ENCODE measurements at places on chromosomes 4 and X. TPM values are rescaled to one million over a fixed set of nuclear protein-coding genes. Genes with fewer than 3 reads are reported as not detected.

DNA sequence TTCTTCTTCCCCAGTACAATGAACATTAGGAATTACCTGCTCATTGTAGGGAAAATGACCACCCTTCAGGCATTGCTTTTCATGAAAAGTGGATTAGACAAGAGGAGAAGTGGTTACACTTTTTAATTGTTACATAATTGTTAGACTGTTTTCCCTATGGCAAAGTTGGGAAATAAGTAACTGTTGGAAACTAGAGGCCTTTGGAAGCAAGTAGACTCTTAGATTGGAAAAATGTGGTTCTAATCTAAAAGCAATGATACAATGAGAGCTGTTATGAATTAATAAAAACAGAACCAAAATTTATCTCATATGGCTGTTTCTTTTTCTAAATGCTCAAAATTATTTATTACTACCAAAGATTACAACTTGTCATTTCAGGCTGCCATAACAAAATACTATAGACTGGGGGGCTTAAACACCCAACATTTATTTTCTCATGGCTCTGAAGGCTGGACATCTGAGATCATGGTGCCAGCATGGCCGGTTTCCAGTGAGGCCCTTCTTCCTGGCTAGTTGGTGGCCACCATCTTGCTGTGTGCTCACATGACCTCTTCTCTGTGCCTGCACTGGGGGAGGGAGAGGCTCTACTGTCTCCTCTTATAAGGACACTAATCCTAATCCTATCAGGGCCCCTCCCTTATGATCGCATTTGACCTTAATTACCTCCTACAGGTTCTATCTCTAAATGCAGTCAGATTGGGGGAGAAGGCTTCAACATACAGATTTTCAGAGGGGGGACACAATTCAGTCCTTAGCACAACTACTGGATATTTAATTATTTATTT lies 12.5 kb downstream of the CC2D2A start:
- peak; percentile 20 for DNase-seq

DNA sequence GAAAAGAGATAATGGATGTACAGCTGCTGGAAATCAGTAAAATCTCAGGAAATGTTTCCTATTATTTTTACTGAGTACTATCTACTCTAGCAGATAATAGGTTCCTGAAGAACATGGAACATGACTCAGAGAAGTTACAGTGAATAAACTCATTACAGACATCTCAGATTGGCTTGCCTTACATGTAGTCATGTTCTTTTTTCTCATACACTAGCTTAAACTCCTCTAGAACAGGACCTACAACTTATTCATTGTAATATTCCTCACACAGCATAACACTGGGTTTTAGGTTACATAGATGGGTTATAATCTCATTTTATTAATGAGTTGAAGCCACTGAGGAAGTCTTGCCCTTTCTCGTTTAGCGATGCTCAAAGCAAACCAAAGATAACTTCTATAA lies 86.9 kb upstream of the BMP2K start:
- peak; percentile 33 for DNase-seq

DNA sequence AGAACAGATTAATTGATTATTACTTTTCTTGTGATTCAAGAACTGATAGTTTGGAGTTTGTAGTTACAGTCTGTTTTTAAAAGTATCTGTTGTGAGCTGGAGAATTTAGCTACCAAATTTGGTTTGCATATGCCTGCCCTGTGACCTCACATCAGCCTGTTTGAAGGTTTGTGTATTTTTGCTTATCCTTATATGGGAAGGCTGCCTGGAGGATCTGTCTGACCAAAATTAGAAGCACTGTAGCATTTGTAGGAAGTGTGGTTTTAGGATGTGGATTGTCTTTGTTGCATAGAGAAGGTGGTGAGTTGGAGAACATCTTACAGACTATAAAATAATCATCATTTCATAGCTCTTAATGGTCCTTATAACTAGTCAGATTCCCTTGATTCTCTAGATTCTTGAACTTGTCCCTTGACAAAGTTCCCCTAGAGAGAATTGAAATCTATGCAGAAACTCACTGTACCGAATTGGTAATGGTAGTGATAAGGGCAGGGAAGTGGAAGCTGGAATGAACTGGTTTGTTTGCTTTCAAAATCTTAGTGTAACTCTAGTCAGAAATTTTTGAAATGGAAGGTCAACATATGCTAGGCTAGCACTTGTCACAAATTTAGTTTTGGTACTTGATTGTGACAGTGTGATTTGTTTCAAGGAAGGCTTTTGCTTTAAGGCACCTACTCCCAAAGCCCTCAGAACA lies 57.3 kb downstream of the SH3BGRL start:
- peak; percentile 48 for DNase-seq

DNA sequence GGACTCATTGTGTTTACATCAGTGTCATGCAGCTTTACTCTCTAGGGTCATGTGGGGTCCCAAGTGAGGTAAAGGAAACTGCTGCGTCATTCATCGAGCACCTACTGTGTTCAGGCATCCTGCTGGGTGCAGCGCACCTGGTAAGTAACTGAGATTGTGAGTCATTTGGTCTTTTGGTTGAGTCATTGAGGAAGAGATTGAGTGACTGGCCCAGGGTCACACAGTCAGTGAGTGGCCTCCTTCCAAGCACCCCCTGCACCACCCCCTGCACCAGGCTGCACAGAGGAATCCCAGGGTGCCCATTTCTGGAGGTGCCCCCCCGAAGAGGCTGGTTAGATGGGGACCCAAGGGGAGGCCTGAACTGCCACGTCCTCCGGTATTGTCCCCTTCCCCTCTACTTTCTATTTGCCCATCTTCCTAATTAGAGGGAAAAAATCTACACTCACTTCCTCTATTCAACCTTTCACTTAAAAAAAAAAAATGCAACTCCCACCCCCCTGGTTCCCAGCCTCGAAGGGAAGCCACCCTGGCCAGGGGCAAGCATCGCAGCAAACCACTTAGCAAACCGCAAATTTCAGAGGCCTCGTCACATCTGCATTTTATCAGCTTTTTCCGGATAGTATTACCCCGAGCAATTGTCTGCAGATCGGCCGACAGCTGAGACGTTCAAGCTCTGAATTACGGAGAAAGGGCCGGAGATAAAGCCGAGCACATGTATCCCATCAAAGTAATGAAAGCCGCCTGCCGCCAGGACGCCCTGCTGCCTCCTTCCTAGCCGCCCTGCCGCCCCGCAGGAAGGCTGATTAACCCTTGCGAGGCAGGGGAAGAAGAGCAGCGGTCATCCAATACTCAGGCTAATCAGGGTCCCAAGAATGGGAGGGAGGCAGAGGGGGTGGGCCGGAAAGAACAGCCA lies 96.3 kb upstream of the MSX1 start:
- DNase-seq: peak; percentile 76

DNA sequence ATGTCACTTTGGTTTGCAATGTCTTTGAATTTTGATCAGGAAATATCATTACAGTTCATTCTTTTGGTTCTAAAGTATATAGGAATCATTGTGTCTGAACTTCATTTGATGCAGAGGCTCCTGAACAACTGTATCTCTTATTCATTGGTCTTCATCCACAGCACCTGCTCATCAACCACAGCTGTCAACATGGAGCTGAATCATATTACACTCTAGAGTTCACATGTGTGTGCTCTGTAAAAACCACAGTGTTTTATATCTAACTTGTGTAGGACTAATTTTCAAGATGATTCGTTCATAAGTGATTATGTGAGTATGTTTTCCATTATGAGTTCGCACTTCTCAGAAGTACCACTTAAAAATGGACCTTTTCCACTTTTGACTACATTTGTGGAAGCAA lies 643.3 kb upstream of the FAM241A start:
- no peak for DNase-seq

DNA sequence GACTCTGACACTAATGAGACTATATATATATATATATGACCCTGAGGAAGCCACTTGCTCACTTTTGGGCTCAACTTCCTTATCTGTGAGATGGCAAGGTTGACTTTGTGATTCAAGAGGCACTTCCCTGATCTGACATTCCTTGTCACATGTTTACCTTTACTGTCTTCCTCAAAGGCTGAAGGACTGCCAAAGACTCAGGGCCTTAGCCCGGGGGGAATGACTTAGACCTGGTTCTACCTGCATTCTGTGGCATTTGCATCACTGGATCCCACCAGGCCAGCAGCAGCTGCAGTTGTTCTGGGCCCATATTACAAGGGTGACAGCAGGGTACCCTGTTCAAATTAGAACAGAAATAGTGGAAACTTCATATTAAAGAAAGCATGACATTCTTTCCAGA lies 3.1 kb upstream of the HS6ST2 start:
- DNase-seq: no peak

- DNase-seq: no peak
Measured at GRCh38 chr4:104979083-104979760, 167.5 kb upstream of the TET2 start.

The GAGE1 gene
- not detected for total RNA-seq

The ZNF157 gene
- not detected for total RNA-seq

Data from fibroblast of the aortic adventitia (primary cell).